Activated naive CD8-positive, alpha-beta T cell treated with anti-CD3 and anti-CD28 coated beads, Interleukin-2, amount 10 ng/mL, durations not matched to agents 7 days and 5 days (primary cell): ENCODE measurements at places on chromosomes 13 and 19. TPM values are rescaled to one million over a fixed set of nuclear protein-coding genes. Genes with fewer than 3 reads are reported as not detected.

DNA sequence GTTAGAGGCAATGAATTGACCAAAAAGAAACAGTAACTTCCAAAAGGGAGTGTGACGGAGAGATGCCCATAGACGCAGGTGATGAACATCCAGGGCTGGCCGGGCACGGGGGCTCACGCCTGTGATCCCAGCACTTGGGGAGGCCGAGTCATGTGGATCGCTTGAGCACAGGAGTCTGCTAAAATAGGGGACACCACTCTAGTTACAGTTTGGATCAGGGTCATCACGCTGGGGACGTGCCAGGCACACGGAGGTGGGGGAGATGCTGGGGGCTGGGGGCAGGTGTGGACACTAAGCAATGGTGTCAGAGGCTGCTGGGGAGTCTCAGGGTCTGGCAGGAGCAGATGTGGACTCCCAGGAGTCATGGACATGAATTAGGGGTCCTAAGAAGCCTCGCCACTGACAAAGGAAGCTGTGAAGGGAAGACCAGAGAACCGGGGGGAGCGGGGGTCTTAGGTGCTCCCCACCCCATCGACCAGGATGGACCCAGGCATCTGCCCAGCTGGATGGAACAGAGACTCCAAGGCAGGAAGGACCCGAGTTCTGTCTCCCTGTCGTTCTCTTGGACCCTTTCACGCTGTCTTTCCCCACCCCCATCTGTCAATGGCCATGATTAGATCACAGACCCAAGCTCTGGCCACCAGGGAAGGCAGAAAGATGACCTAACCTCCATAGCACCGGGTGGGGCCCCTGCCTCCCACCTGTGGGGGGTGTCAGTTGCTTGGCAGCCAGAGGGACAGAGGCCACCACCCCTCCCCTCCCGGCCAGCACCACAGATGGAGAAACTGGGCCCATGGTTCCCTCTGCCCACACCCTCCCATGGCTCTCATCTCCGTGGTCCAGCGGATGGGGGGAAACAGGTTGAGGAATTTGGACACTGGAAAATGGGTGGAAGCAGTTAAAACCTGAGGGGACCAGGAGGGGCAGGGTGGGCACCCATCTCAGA, 19.6 kb downstream of the CCDC8 start:
- H3K27ac ChIP-seq, result no peak overlapping the region
- peaks cover 5% of the 10 kb centered on the region for H3K27me3 ChIP-seq
- H3K4me1 ChIP-seq, result peaks cover 6% of the 10 kb centered on the region
- DNase-seq, result no peak

Gene SHISA7
- not detected for total RNA-seq

DNA sequence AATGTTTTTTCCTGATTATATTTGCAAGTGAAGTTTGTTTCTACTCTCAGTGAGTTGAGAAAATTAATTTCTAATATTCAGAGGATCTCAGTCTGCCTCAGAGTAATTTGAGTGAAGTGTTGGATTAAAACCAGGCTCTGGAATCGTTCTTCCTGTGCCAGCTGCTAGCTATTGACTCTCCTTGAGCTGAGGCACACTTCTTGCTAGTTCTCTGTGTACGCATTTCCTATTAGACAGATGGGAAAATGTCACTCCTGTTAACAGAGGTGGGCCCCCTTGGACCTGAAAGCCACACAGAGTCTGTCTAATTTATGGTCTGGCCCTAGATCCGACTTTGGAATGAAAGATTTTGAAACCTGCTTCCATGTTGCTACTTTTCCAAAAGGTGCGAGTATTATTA, 107.6 kb upstream of the RNF113B start:
- no peak for DNase-seq
- no peak overlapping the region for H3K27ac ChIP-seq
- no peaks in the 10 kb centered on the region for H3K27me3 ChIP-seq
- H3K36me3 ChIP-seq, result no peaks in the 10 kb centered on the region

- H3K36me3 ChIP-seq, result peaks cover 2% of the 10 kb centered on the region
- peak overlapping the region; percentile 73 for H3K4me3 ChIP-seq
- DNase-seq, result peak; percentile 95
- H3K4me1 ChIP-seq, result peaks cover 38% of the 10 kb centered on the region
- peaks cover 3% of the 10 kb centered on the region for H3K27me3 ChIP-seq
Observed at GRCh38 chr19:45643024-45643926, 4.1 kb upstream of the EML2 start.

Gene NCAN
- total RNA-seq, result not detected

- H3K36me3 ChIP-seq, result no peaks in the 10 kb centered on the region
- no peak overlapping the region for H3K4me3 ChIP-seq
- DNase-seq, result no peak
- no peaks in the 10 kb centered on the region for H3K4me1 ChIP-seq
- no peak overlapping the region for H3K27ac ChIP-seq
Observed at GRCh38 chr13:79777504-79777903, 296.5 kb downstream of the NDFIP2 start.

GRCh38 chr19:3543150-3544057, 4.4 kb downstream of the TEKTIP1 start:
- H3K27ac ChIP-seq, result no peak overlapping the region
- peaks cover 5% of the 10 kb centered on the region for H3K4me1 ChIP-seq
- no peak for DNase-seq
- peaks cover 9% of the 10 kb centered on the region for H3K36me3 ChIP-seq

- H3K4me3 ChIP-seq, result peak overlapping the region; percentile 28
- peaks cover 8% of the 10 kb centered on the region for H3K27me3 ChIP-seq
- no peaks in the 10 kb centered on the region for H3K36me3 ChIP-seq
- H3K27ac ChIP-seq, result no peak overlapping the region
- H3K4me1 ChIP-seq, result peaks cover 10% of the 10 kb centered on the region
- no peak for DNase-seq
Observed at GRCh38 chr19:916645-917322, 349 bp upstream of the KISS1R start.

- H3K36me3 ChIP-seq, result no peaks in the 10 kb centered on the region
- H3K27ac ChIP-seq, result no peak overlapping the region
- DNase-seq, result no peak
Observed at GRCh38 chr19:17599780-17600179, 44.3 kb downstream of the COLGALT1 start.

DNA sequence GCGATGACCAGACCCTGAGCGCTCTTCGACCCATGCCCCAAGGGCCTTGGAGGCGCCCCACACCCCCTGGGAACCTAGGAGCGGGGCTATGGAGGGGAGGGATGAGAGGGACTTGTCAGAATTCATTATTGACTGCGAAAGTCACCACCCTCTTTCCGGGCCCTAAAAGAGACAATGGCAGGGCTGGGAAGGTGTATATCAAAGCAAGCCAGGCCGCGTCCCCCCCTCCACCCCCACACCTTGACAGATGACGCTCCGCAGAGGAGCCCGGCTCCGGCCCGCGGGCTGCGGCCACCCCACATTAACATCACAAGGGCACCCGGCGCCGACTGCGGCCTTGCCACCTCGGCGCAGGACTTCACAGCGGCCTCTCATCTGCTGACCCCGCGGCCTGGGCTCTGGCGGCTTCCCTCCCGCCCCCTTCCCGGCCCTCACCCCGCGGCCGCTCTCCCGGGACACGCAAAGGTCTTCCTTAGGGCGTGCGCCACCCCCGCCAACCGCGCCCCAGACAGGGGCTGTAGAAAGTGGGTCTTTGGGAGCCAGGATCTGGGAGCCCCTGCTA, 2.4 kb downstream of the CDX2 start:
- no peak overlapping the region for H3K27ac ChIP-seq
- H3K4me3 ChIP-seq, result no peak overlapping the region
- H3K36me3 ChIP-seq, result no peaks in the 10 kb centered on the region
- DNase-seq, result no peak

GRCh38 chr13:23898101-23898500, 799 bp upstream of the C1QTNF9B start:
- no peak overlapping the region for H3K27ac ChIP-seq
- no peak overlapping the region for H3K4me3 ChIP-seq
- DNase-seq, result no peak
- peaks cover 8% of the 10 kb centered on the region for H3K4me1 ChIP-seq
- H3K36me3 ChIP-seq, result no peaks in the 10 kb centered on the region
- H3K27me3 ChIP-seq, result peaks cover 25% of the 10 kb centered on the region

GRCh38 chr13:105329359-105329758, 1206.1 kb downstream of the EFNB2 start:
- H3K27ac ChIP-seq, result no peak overlapping the region
- no peaks in the 10 kb centered on the region for H3K4me1 ChIP-seq
- no peaks in the 10 kb centered on the region for H3K36me3 ChIP-seq
- no peak overlapping the region for H3K4me3 ChIP-seq
- no peak for DNase-seq
- H3K27me3 ChIP-seq, result no peaks in the 10 kb centered on the region

DNA sequence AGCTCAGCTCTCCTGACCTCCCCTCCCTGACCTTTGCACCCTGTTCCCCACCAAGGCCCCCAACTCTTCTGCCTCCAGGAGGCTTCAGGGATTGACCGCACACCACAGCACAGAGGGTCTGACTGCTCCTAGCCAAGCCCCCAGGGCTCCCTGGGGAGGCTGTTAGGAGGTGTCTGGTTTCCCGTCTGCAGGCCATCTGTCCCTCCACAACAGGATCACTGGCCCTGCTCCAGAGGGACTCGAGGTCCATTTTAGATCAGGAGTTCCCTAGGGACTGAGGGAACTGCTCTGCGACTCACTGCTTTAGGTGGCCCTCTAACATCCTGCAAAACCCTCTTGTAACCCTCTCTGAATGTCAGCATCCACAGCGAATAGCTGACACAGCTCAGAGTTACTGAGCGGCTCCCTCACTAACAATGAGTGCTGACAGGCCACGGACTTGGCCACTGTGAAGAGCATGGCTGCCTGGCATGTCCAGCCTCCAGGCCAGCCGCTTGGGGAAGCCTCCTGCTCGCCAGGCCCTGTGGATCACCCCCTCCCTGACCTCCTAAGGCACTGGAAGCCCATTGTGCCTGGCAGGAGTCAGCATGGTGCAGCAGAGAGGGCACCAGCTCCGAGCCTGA, 17.7 kb downstream of the GRIK5 start:
- H3K27ac ChIP-seq, result no peak overlapping the region
- no peaks in the 10 kb centered on the region for H3K36me3 ChIP-seq
- H3K4me1 ChIP-seq, result peaks cover 4% of the 10 kb centered on the region
- H3K4me3 ChIP-seq, result no peak overlapping the region
- no peak for DNase-seq

DNA sequence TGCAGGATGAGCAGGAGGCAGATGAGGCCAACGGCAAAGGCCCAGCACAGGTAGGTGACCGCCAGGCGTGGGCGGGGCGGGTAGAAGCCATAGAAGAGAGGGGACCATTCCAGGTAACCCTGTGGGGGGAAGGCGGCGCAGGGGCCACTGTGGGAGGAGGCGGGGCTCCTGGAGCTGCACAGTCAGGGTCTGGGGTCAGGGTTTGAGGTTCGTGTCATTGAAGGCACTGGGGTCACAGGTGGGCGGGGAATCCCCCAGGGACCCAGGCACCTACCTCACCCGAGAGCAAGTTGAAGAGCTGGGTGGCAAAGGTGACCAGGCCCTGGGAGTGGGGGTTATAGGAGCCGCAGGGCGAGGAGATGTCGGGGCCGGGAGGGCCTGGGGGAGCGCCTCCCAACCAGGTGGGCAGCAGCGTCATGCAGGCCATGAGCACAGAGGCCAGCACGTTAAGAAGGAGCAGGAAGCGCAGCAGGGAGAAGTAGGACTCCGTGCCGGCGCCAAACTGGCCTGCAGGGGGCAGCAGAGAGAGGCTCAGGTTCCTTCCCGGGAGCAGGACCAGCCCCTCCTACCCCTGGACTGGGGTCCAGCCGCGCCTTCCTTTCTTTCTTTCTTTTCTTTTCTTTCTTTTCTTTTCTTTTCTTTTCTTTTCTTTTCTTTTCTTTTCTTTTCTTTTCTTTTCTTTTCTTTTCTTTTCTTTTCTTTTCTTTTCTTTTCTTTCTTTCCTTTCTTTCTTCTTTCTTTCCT, 4.6 kb downstream of the TMC4 start:
- H3K4me3 ChIP-seq, result no peak overlapping the region
- H3K27me3 ChIP-seq, result no peaks in the 10 kb centered on the region
- DNase-seq, result peak; percentile 94
- peaks cover 8% of the 10 kb centered on the region for H3K4me1 ChIP-seq
